ENCODE measurements at places on chromosomes 2 and 18.

DNA sequence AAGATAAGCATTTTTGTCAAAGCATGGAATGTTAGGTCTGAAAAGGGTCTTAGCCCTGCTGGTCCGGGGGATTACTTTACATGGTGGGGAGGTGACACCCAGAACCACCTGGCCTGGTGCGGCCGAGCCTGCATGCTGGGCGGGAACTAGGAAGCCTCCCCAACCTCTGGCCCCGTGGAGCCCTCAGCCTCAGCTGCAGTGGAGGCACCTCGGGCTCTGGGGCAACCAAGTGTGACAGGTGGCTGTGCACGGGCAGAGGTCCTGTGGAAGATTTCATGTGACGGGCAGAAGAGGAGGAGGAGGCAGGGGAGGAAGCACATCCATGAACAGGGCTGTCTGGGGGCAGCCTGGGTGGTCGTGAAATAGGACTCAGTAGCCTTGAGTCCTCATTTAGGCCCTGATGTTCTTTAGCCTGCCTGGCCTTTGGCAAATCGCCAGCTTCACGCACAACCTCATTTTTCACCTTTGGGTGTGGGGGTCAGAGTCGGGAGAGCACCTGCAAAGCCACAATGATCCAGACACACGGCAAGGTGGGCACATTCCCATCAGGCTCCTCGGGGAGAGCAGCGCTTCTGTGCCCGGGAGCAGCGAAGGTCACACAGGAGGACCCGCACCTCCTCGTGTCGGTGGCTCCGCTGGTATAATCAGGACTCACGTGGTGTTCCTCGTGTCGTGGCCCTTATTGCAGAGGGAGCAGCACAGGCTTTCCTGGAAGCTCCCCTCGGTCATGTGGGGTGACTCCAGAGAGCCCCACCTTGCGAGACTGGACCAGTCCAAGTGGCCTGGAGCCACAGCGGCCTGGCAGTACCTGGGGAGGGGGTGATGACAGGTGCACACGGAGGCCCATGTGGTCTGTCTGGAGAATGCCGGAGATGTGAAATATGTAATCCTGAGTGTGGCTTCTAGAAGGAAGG lies 13.9 kb downstream of the CNDP2 start:
- no peak for DNase-seq

DNA sequence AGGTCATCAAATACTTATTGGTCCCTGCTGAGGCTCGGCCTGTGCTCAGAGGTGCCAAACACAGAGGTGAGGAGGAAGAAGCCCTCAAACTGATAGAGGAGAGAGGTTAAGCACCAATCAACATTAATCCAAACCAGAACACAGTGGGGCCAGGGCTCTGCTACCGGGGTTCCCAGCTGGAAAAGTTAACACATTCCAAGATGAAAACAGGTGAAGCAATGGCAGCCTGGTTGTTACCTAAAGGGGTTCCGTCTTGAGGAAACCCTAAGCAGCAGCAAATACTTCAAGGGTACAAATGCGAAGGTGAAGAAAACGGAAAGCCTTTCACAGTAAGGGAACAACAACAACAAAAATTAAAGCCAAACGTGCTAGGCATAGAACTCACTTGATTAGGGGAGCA lies 5.4 kb downstream of the TGFA start:
- DNase-seq: no peak

DNA sequence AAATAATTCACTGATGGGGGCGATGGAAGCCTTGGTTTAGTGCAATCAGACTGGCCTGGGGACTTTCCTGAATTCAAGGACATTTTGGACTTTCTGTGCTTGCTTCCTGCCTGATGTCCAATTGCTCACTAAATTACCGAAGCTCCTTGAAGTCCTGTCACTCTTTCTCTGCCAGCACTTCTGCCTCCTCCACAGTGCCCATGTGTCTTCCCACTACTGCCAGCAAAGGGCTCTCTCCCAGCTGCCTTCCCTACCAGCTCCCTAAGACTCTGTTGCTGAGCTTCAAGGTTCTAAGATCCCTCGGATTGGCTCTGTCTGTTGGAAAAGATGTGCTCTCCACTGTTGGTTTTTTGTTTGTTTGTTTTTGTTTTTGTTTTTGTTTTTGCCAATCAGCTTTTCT lies 158.1 kb downstream of the MTCL1 start:
- no peak for DNase-seq

GRCh38 chr2:150232871-150233270 lies 254.6 kb downstream of the RND3 start:
- DNase-seq: no peak

- DNase-seq: no peak
Observed at GRCh38 chr2:11527001-11527400, 6.8 kb upstream of the GREB1 start.

DNA sequence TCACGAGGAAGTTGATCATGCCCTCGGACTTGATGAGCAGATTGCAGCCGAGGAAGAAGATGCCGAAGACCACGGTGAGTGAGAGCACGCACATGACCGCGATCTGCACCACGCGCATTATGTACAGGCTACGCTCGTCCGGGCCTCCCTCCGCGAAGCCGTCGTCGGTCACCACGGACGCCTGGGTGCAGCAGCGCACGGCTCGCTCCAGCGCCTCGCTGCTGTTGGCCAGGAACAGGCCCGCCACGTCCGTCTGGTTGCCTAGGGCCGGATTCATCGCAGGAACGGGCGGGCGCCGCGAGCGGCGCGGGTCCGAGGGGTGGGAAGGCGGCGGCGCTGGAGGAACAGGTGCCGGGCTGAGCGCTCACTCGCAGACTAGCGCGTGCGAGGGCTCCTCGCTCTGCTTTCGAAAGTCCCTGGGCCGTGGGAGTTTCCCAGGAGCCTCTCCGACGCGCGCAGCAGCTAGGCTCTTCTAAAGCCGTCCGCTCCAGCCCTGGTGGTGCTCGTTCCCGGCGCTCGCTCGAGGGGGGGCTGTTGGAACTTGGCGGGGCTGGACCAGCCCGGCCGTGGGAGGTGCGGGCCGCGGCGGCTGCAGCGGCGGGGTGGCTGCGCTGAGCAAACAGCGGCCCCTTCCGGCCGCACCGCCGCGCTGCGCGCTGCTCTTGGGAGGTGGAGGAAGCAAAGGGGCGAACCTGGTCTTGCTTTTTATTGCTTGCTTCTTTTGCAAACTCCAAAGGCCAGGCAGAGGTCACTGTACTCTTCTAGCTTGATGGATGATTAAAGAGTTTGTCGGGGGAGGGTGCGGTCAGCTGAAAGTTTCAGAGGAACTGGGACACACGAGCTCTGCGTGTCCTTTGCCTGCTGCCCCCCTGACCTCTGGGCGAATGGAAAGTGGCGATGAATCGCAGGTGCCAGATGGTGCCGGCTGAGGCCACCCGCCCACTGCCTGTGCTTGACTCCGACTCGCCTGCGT lies at the start of gene RPRM:
TSS of gene RPRM (minus strand) at position 474 of the 973 bp plus-strand sequence. CDS start at position 277, 197 bp downstream.
- peak; percentile 87 for DNase-seq

DNA sequence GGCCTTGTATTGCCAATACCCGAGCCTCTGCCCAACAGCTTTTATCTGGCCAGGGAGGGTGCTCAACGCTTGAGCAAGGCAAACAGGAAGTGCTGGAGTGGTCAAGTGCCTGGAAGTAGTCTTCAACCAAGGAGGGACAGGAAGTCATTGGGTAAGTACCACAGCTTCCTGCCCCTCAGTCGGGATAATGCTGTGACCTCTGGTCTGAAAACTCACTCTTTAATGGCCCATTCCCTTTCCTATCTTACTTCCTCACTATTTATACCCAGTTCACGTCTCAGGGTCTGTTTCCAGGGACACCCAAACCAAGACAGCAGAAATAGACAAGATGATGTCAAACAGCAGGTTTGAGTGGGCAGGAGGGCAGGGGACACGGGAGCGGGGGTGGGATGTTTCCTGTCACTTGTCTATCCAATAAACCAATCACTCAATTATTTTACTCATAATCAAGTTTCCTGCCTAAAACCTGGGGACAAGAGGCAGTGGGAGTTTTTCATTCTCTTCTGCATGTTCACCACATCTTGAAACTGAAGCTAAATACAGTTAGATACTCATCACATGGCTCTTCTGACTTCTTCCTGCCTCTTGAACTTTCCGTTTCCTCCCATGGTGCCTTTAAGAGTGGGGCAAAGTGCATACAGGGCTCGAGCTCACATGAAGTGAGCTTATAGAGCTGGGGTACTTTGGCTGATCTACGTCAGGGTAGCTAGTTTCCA lies 68.9 kb upstream of the CAB39 start:
- DNase-seq: no peak

GRCh38 chr18:57243624-57244179 lies 96.8 kb downstream of the BOD1L2 start:
- DNase-seq: no peak

- DNase-seq: peak; percentile 37
Observed at GRCh38 chr2:181466661-181467576, 9.7 kb downstream of the ITGA4 start.

GRCh38 chr2:1674766-1675397 lies 69.4 kb downstream of the PXDN start:
- DNase-seq: no peak

DNA sequence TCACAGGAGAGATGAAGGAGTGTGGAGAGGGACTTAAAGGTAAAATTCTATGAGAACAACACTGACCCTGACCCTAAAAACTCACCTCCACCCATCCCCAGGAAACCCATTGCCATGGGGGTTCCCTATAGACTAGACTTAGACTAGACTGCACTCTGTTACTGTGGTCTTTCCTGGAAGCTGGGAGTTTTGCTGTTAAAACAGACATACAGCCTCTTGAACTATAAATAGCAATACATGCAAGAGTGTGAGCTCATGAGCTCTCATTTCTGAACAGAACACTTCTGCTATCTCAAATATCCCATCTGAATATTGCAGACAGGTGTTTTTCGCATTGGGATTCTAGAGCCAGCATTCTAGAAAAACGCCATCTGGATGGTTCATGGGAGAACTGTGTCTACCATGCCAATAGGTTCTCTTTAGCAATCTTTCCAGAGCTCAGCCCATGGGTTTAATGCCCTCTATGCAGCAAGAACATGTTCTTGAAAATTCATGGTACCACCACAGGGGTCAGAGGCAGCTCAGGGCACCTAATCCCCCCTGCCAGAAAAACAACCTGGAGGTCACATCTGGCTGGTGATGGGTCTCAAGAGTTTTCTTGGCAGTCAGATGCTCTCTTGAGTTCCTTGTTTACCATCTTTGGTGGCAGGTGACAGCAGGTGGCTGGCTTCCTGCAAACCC lies 51.9 kb downstream of the SLC14A2 start:
- DNase-seq: no peak

- no peak for DNase-seq
Observed at GRCh38 chr2:202140522-202141252, 67.6 kb downstream of the KIAA2012 start.

DNA sequence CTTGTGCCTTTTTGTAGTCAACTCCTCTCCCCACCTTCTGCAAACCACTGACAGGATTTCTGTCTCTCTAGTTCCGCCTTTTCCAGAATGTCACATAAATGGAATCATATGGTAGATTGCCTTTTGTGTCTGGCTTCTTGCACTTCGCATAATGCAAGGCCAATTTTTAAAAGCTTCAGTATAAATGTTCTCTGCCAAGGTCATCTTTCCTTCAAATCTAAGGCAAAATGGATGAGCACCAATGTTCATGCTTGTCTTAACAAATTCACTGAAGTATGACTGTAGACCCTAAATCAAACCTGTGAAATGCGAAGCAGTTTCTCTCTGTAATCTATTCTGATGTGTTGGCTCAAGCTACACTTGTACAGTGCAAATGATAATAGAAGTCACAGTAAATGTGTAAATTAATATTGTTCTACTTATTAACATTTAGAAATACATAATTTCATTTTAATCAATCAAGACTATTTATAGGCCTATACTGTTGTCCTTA lies 92.8 kb upstream of the GLS start:
- DNase-seq: no peak

DNA sequence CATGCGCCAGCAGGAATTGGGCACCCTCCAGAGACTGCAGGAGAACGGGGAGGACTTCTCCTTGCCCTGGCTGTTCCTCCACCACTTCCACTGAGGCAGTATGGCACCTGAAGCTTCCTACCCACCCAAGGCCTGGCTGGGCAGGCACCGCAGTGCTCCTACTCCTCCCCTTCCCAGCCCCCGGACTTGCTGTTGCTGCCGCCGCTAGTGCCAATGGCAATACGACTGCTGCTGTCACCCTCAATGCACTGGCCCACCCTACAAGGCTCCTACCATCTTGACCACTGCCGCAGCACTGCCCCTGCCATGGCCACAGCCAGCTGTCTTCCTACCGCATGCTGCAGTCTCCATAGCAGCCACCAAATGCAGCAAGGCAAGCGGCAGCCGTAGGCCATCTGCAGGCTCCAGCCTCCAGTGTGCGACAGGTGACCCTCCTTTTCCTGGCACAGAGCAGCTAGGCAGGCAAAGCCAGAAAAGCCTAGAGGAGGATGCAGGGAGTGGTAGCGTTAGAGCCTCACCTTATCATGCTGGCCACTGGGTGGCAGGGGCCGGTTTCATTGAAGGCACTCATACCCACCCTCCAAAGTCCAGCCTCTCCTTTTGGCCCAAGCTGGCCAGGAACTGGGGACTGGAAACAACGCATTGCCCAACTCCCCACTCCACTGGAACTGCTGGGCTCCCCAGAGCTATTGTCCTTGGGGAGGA lies 47.4 kb upstream of the ANKRD62 start:
- DNase-seq: no peak

- no peak for DNase-seq
Observed at GRCh38 chr2:50658883-50659282, 373.0 kb downstream of the NRXN1 start.

DNA sequence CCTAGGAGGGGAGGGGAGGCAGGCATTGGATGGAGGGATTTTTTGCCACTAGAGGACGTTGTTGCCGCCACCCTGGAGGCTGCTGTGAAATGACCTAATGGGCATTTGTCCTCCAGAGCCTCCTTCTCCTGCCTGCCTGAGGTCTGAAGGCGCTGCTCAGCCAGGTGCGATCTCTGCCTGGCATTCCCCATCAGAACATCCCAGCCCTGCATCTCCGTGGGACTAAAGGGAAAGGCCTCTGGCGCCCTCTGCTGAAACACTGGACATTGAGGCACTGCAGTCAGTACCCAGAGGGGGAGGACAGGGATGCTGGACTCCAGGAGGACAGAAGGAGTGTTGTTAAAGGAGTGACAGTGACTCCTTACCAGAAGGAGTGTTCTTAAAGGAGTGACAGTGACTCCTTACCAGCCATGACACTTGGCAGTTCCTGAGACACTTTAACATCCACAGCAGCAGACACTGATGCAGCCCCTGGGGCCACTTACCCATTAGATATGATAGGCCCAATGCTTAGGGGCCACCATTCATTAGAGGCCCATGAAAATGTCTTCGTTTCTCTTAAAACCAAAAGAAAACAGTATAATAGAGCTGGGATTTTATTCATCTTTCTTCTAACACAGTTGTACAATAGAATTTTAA lies 17.0 kb downstream of the THNSL2 start:
- peak; percentile 16 for DNase-seq

- DNase-seq: no peak
Observed at GRCh38 chr2:19086231-19086651, 272.2 kb downstream of the OSR1 start.

DNA sequence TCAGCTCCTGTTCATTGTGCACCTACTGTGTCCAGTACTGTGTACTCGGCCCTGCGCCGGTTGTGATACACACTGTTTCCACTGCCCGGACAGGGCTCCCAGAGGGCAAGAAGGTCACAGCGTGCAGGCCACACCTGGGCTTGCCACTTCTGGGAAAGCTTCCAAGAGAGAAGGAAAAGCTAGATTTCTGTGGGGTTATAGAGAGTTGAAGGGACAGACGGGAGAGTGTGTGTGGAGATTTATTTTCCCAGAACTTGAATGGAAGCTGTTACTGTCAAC lies 3.8 kb upstream of the CNDP1 start:
- no peak for DNase-seq

Measured in NCI-H2227 treated with DMSO at 0.1 percent for 48 hours (cell line).